ENCODE measurements at places on chromosomes 5 and 9. TPM values are rescaled to one million over a fixed set of nuclear protein-coding genes. Genes with fewer than 3 reads are reported as not detected.

Gene FGF1
- 43.1 TPM for total RNA-seq

Gene UGT3A2
- not detected for total RNA-seq

Gene TBC1D9B
- 85.4 TPM for total RNA-seq

Gene LRRC19
- not detected for total RNA-seq

Gene ADAMTS6
- total RNA-seq, result 1.8 TPM

Gene SH3GL2
- total RNA-seq, result 0.56 TPM

Gene ARHGEF28
- 8.2 TPM for total RNA-seq

Gene NMUR2
- total RNA-seq, result not detected

Gene SLC46A2
- total RNA-seq, result 1.3 TPM
